ENCODE measurements at places on chromosomes 1 and 21.

GRCh38 chr1:117942293-117942692 lies 12.8 kb downstream of the WDR3 start:
- no peak for DNase-seq

GRCh38 chr1:7680207-7680954 lies 90.7 kb upstream of the VAMP3 start:
- DNase-seq: peak; percentile 9

GRCh38 chr1:9384751-9385245 lies 92.1 kb downstream of the SPSB1 start:
- DNase-seq: no peak

- no peak for DNase-seq
Measured at GRCh38 chr1:160413716-160414115, 13.4 kb downstream of the VANGL2 start.

GRCh38 chr1:9845914-9846313 lies 22.1 kb upstream of the CLSTN1 start:
- no peak for DNase-seq

DNA sequence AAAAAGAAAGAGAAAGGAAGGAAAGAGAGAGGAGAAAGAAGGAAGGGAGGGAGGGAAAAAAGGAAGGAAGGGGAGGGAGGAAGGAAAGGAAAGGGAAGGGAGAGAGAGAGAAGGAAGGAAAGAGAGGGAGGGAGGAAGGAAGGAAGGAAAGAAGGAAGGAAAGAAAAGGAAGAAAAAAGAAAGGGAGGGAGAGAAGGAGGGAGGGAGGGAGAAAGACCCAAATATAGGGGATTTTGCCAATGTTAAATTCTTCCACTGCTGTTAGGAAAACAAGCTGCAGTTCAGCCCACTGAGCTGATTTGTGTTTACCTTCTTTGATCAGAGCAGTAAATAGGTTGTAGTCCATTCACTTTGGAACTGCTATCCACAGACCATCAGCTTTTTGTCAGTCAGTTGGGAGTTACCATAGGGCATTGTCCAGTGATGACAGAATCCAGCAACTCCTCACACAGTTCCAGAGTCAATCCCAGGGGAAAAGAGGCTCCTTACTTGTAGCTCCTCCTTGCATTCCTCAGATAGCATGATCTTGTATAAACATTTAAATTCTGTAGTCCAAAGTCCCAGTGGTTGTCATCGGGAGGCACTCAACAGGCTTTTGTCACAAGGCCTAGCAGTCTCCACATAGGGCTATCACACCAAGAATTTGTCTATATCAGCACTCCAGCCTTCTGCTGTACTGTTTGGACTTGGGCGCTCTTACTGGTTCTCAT lies 13.5 kb upstream of the PPP1R8 start:
- no peak for DNase-seq

DNA sequence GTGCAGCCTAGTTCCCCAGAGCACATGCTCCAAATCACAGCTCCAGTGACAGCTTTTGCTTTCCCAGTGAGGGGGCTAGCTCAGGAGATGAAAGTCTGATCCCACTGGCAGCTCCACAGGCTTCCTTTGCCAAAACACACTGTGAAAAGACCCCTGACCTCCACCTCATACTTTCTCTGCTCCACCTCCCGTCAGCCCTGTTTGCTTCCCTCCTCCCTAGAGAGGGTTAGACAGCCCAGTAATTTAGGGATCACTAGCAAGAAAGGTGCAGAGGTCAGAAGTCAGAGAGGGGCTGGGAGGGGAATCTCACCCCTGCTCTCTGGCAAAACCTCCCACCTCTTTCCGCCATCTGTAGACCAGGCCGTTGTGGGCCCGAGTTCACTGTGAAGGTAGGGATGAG lies 62.8 kb downstream of the PLXNA2 start:
- DNase-seq: no peak

DNA sequence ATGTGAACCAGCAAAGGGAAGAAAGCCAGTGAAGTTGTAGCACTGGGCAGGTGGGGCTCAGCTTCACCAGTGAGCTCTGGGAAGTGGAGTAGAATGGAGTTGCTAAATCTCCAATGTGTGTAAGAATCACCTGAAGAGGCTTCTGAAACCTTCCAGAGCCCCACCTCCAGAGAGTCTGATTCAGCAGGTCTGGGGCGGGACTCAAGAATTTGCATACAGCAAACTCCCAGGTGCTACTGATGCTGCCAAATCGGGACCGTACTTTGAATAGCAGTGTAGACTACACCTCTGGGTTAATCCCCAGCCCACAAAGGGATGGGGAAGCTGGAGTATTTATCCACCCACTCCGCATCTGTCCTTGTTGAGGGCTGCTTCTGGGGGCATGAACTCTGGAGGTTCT lies 154.3 kb downstream of the IGSF21 start:
- no peak for DNase-seq

DNA sequence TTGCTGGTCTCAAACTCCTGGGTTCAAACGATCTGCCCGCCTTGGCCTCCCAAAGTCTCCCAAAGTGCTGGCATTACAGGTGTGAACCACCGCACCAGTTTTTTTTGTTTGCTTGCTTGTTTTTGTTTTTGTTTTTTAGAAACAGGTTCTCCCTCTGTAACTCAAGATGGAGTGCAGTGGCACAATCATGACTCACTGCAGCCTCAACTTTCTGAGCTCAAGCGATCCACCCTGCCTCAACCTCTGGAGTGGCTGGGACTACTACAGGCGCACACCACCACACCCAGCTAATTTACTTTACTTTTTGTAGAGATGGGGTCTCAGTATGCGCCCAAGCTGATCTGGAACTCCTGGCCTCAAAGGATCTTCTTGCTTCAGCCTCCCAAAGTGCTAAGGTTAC lies 47.3 kb upstream of the USP1 start:
- DNase-seq: no peak

DNA sequence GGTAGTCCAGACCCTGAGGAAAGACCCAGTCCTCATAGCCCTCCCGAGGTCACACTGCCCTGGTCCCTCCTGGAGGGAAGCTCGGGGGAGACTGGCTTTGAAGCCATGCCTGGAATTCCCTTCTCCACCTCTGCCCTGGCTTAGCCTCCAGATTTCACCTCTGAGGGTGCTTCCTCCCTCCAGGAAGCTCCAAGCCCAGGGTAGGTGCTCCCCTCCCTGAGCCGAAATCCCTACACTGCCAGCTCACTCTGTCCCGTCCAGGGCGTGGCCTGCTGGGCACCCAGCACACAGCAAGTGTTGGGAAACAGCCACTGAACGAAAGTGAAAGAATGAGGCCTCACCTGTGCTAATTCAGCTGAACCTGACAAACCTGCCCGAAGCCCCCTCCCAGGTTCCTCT lies 6.0 kb upstream of the TNFRSF25 start:
- no peak for DNase-seq

- no peak for DNase-seq
Measured at GRCh38 chr1:39825432-39825941, 36.8 kb upstream of the BMP8B start.

DNA sequence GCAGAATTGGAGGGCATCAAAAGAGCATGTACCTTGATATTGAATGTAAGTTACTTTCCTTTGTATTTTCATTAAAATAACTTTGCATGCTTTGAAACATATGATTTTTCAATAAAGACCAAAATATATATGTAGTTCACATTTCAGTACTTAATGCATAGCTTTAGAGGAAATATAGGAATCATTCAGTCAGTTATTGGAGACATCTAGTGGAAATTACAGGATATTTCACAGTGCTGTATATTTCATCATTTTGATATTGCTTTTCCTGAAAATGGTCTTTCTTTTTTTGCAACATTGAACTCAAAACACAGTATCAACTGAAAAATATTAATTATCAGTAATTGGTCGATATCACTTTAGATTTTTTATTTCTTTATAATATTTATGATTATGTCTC lies 375.8 kb downstream of the NCAM2 start:
- DNase-seq: no peak

DNA sequence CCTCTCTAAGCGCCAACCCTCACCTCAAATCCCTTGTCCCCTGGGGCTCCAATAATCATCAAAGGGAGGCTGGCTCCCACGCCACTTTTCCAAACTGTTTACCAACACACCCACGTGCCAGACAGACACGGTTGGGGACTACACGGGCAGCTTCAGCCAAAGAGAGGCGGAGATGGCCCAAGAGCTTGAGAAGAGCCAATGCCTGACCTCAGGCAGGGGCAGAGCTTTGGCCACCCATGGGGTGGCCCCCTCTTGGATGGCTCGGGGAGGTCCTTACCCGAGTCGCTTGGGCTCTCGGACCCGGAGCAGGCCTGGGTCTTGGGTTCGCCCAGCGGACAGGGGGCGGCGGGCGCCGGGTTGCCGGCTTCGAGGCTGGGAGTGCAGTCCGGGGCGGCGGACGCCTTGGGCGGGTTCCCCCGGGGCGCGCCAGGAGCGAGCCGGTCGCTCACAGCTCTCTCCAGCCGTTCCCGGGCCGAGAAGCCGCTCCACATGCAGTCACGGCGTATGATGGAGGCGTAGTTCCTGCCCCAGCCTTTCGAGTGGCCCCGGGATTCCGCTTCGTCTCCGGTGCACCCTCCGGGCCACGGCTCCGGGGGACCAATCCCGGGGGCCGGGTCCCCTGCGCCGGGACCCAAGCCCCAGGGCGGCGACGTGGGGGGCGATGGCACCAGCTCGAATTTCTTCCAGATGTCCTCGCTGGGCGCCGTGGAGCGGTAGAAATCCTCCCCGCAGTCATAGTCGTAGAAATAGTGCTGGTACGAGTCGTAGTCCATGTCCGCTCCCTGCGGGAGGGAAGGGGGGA lies 854 bp downstream of the MYCL start:
- no peak for DNase-seq

DNA sequence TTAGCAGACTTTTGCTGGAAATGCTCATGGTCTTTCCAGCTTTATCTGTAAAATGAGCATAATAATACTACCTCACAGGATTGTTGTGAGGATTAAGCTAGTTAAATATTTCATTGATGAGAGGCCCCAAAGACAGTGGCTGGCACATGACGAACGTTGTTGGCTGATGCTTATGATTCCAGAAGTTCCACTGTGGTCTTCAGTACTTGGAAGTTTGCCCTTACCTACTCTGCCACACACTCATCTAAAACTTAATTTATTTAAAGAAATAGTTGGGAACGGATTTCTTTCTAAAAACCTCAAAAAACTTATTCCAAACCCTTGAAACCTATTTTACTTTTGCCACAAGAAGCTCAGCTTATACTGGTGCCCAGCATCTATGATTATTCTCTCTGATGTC lies 170.7 kb downstream of the DHRS3 start:
- no peak for DNase-seq

DNA sequence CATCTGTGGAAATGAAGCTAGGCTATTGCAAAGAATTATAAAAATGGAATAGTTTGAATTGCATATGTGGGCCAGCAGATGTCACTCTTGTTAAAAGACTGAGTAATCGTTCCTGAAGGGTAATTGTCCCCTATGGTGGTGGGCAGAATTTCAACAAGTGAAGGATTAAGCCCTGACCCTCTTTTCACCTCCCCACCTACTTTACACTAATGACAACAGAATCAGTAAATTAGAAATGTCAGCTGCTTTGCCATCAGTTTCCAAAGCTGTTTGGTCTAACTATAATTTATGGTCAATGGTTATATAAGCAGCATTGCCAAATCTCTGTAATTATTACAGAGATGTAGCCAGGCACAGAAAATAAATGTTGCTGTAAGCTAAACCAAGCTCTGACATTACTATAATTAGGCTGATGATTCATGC lies 898.6 kb downstream of the AMY1C start:
- no peak for DNase-seq

GRCh38 chr1:44511769-44512168 lies 106.7 kb downstream of the RNF220 start:
- DNase-seq: no peak

GRCh38 chr1:224996266-224996665 lies 66.8 kb downstream of the DNAH14 start:
- DNase-seq: no peak

DNA sequence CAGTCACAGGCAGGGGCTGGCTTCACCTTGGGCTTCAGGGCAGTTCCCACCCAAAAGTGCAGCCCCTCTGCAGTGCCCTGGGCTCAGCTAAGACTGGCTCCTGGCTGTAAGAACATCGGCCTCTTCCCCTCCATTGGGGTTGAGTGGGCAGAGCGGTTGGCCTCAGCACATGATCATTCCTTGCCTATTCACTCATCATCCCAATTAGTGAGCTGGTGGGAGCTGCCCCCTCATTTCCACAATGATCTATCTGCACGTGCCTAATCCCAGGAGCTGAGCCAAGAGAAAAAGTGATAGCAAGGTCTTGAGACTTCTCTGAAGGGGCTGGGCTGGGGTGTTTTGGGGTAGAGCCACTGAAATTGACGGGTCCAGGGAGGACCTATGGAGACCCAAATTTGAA lies 133.6 kb downstream of the SYF2 start:
- no peak for DNase-seq

- DNase-seq: no peak
Measured at GRCh38 chr1:191671236-191671635, 487.0 kb upstream of the RGS18 start.

DNA sequence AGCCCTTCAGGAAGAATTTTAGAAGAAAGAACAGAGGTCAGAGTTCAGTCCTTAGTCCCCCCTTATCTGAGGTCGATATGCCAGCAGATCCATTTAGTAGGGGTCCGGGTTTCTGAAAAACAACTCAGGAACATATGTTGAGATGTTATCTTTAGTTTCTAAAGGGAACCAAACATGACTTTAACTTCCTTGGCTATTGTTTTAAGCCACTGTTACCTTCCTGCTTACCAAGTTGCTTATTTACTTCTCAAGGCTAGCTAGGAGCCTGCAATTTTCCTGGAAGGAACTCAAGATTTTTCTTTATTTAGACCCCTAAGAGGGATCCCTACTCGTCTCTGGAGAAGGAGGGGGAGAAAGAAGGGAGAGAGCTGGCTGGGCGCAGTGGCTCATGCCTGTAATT lies 54.3 kb downstream of the KCNC4 start:
- DNase-seq: no peak

- DNase-seq: no peak
Measured at GRCh38 chr1:88145752-88146151, 538.3 kb upstream of the PKN2 start.

- DNase-seq: no peak
Measured at GRCh38 chr1:180586671-180587155, 27.9 kb downstream of the OVAAL start.

- DNase-seq: no peak
Measured at GRCh38 chr21:32641710-32642698, 29.8 kb upstream of the CFAP298 start.

- DNase-seq: no peak
Measured at GRCh38 chr21:39630191-39630591, 17.5 kb downstream of the B3GALT5 start.

GRCh38 chr1:88175631-88176226 lies 508.3 kb upstream of the PKN2 start:
- DNase-seq: no peak

All from T follicular helper cell (primary cell).